Karpas-422 (cell line): ENCODE measurements at places on chromosomes 4 and X.

- H3K36me3 ChIP-seq: no peaks in the 10 kb centered on the region
- DNase-seq: no peak
- no peak overlapping the region for H3K27ac ChIP-seq
- no peak overlapping the region for H3K4me3 ChIP-seq
Measured at GRCh38 chrX:68826113-68826980, 2.5 kb upstream of the EFNB1 start.

GRCh38 chr4:83974111-83974780 is 438.3 kb downstream of the GPAT3 start:
- no peaks in the 10 kb centered on the region for H3K36me3 ChIP-seq
- DNase-seq: no peak
- H3K4me1 ChIP-seq: no peaks in the 10 kb centered on the region
- no peak overlapping the region for H3K4me3 ChIP-seq

GRCh38 chr4:16764622-16765021 is 133.8 kb downstream of the LDB2 start:
- H3K27me3 ChIP-seq: no peaks in the 10 kb centered on the region
- no peak for DNase-seq
- H3K4me1 ChIP-seq: no peaks in the 10 kb centered on the region
- H3K4me3 ChIP-seq: no peak overlapping the region
- no peaks in the 10 kb centered on the region for H3K36me3 ChIP-seq
- no peak overlapping the region for H3K27ac ChIP-seq

GRCh38 chrX:44953734-44954502 is 80.9 kb downstream of the KDM6A start:
- H3K4me3 ChIP-seq: no peak overlapping the region
- H3K4me1 ChIP-seq: peaks cover 10% of the 10 kb centered on the region
- H3K27ac ChIP-seq: no peak overlapping the region
- no peaks in the 10 kb centered on the region for H3K36me3 ChIP-seq
- no peak for DNase-seq
- no peaks in the 10 kb centered on the region for H3K27me3 ChIP-seq

GRCh38 chrX:139905051-139905450 is 27.8 kb downstream of the ATP11C start:
- DNase-seq: no peak
- H3K4me1 ChIP-seq: peaks cover 16% of the 10 kb centered on the region
- no peaks in the 10 kb centered on the region for H3K36me3 ChIP-seq
- no peak overlapping the region for H3K27ac ChIP-seq
- H3K4me3 ChIP-seq: no peak overlapping the region
